ENCODE measurements at places on chromosomes 12 and 14. TPM values are rescaled to one million over a fixed set of nuclear protein-coding genes. Genes with fewer than 3 reads are reported as not detected.

CIDEB gene
- not detected for total RNA-seq

PLEKHG7 gene
- not detected for total RNA-seq

DNA sequence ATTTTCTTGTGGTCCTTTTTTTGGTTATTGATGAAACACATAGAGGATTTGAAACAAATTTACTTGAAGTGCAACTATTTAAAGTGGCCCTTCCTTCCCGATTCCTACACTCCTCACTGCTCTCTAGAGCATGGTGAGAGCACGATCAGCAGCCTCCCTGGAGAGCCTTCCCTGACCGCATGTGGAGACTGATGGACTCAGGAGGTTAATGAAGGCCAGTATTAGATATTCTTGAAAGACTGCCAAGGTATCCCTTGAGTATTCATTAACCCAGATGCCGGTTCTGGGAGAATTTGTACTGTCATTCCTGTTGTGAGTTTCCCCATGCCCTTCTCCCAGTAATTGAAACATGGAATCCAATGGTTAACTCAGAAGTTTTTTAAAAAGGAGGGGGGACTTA is 102.8 kb upstream of the FGD4 start:
- H3K27ac ChIP-seq: no peak overlapping the region
- no peak for DNase-seq
- H3K4me3 ChIP-seq: no peak overlapping the region
- peaks cover 7% of the 10 kb centered on the region for H3K36me3 ChIP-seq
- H3K4me1 ChIP-seq: no peaks in the 10 kb centered on the region

GRCh38 chr14:100688598-100689461 is 37.9 kb upstream of the DLK1 start:
- peaks cover 42% of the 10 kb centered on the region for H3K4me1 ChIP-seq
- H3K27me3 ChIP-seq: no peaks in the 10 kb centered on the region
- no peaks in the 10 kb centered on the region for H3K36me3 ChIP-seq
- H3K4me3 ChIP-seq: no peak overlapping the region

- no peaks in the 10 kb centered on the region for H3K4me1 ChIP-seq
- peaks cover 16% of the 10 kb centered on the region for H3K27me3 ChIP-seq
- no peak overlapping the region for H3K4me3 ChIP-seq
- no peak overlapping the region for H3K27ac ChIP-seq
Measured at GRCh38 chr14:88232771-88233170, 90.3 kb downstream of the KCNK10 start.

- no peak for DNase-seq
- no peaks in the 10 kb centered on the region for H3K36me3 ChIP-seq
- no peak overlapping the region for H3K4me3 ChIP-seq
- H3K27ac ChIP-seq: no peak overlapping the region
- H3K4me1 ChIP-seq: no peaks in the 10 kb centered on the region
- H3K27me3 ChIP-seq: peaks cover 15% of the 10 kb centered on the region
Measured at GRCh38 chr12:108266131-108266530, 73.0 kb downstream of the CMKLR1 start.

DNA sequence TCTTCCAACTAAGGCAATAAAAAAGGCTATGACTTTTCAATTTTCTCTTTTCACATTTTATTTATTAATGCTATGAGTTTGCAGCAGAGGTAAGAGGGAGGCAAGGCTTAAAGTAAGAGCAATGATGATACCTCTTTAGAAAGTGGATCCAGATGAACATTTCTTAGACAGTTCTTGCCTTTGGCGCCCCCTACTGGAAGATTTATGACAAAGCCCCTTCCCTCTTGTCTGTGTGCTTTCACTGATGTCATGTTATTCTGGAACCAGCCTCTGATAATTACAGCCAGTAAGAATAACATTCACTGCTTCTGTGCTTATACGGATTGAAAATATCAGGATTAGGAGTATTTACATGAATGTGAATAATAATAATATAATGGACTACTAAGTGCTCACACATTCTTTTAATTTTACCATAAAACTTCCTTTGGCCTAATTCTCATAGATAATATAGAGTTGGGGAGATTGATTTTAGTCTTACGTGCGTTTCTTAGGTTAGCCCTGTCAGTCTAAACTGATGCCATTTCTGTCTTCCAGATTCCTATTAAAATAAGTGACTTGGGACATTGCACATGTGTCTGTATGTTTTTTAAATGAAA is 1929.9 kb upstream of the SEL1L start:
- H3K27me3 ChIP-seq: no peaks in the 10 kb centered on the region
- no peak overlapping the region for H3K4me3 ChIP-seq
- DNase-seq: no peak

GRCh38 chr14:99596071-99596627 is 7.9 kb downstream of the CCDC85C start:
- H3K27me3 ChIP-seq: no peaks in the 10 kb centered on the region
- H3K4me3 ChIP-seq: no peak overlapping the region
- DNase-seq: no peak
- H3K36me3 ChIP-seq: no peaks in the 10 kb centered on the region

LMO3 gene
- total RNA-seq: 0.53 TPM

DNA sequence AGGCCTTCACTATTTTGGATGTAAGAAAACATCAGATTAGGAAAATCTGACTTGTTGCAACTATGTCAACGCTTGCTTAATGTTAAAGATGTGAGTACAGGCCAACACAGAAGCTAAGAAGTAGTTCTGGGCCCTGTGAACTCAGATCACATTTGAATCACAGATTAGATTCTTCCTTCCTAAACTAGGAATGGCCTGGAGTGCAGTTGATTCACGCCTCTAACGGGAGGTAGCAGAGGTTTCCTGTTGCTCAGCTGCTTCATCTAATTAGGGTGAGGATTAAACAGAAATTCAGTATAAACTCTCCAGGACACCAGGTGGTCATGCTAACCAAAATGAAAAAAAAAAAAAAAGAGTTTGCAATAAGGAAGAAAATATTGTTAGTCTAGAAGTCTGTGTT is 314.3 kb downstream of the TRHDE start:
- H3K4me3 ChIP-seq: no peak overlapping the region

DNA sequence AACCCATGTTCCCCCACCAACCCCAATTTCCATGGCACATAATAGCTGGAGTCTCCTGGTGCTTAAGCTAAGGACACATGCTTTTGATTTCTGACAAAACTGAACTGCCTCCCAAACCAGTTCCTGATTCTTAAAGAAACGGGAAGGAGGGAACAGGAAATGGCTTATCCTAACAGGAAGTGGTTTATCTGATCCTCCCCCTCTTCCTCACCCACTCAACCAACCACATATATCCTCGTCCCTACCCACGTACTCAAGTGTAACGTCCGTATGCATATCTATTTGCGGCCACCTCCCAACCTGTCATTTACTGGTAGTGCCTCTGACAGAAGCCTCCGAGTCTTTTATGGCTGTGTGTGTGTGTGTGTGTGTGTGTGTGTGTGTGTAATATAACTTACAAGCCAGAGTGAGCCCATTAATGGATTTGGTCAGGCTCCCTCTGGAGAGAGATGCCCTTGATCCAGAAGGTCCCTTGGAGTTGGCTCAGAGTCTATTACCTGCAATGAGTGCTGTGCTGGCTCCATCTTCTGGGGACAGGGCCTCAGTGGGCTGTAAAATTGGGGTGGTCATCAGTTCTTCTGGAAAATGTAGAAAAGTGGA is 7.7 kb downstream of the DAZAP2 start:
- H3K36me3 ChIP-seq: peaks cover 16% of the 10 kb centered on the region
- no peaks in the 10 kb centered on the region for H3K27me3 ChIP-seq
- no peak overlapping the region for H3K4me3 ChIP-seq
- no peak for DNase-seq
- peak overlapping the region; percentile 53 for H3K27ac ChIP-seq

BBOF1 gene
- 8.4 TPM for total RNA-seq

DNA sequence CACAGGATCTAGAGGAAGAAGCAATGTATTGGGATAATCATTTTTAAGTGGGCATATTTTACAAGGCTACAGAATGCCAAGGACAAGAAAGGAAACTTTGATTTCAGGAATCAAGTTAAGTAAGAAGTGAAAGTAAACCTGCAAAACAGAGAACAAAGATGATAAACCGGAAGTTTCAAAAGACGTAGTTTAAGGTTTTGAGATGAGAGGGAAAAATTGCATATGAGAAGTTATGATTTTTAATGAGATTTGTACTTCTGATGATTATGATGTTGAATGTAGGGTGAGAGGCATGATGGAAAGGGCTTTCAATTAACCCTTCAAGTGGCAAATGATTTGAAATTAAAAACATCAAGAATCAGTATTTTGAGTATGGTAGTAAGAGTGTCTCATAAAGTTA is 134.9 kb downstream of the CAPZA3 start:
- no peak overlapping the region for H3K27ac ChIP-seq
- H3K4me3 ChIP-seq: no peak overlapping the region
- no peaks in the 10 kb centered on the region for H3K27me3 ChIP-seq
- no peaks in the 10 kb centered on the region for H3K36me3 ChIP-seq

GRCh38 chr12:12147111-12147510 is 76.4 kb downstream of the BCL2L14 start:
- no peak for DNase-seq
- no peaks in the 10 kb centered on the region for H3K27me3 ChIP-seq
- H3K27ac ChIP-seq: no peak overlapping the region
- H3K36me3 ChIP-seq: peaks cover 43% of the 10 kb centered on the region

CCDC196 gene
- total RNA-seq: not detected

NRIP2 gene
- not detected for total RNA-seq

RBP5 gene
- 2.5 TPM for total RNA-seq

DNA sequence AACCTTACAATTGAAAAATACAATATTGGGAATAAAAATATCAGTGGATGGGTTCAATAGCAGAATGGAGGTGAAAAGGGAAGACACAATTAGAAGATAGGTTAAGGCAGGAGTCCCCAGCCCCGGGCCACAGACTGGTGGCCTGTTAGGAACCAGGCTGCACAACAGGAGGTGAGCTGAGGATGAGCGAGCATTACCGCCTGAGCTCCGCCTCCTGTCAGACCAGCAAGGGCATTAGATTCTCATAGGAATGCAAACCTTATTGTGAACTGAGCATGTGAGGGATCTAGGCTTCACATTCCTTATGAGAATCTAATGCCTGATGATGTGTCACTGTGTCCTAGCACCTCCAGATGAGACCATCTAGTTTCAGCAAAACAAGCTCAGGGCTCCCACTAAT is 27.3 kb upstream of the ST8SIA1 start:
- H3K27me3 ChIP-seq: peaks cover 3% of the 10 kb centered on the region
- no peaks in the 10 kb centered on the region for H3K36me3 ChIP-seq
- no peak for DNase-seq

DNA sequence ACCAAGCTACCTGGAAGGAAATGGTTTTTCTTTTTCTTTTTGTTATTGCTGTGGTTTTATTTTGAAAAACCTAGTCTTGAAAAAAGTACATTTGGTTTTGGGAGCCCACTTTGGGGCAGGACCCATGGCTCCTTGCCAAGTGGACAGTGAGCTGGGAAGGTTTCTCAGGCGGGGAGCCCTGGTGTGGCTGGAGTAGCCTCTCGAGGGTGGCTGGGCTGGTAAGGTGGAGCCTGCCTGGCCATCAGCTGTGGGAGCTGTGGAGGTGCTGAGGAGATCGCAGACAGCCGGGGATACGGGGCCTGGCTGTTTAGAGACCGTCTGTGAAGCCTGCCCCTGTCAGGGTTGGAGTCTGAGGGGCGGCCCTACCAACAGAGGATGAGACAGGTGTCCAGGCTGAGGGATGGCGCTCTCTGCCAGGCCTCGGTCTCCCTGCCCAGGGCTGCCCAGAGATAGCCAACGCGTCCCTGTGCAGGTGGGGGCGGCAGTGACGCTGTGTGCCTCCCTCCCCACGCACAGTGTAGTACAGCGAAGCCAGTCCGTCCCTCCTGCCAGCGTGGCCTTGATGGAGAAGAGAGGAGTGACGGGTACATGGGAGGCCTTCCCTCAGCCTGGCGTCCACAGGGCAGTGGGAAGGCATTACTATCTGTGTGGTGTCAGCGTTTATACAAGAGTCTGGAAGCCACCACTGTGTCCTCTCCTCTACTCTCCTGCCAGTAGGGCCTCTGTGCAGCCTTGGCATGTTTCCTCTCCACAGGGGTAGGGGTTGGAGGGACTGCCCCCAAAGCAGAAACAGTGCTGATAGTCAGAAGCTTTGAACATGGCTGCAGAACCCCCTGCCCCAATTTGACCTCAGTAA is 5.9 kb downstream of the RIN3 start:
- no peak for DNase-seq
- no peaks in the 10 kb centered on the region for H3K4me1 ChIP-seq
- H3K4me3 ChIP-seq: no peak overlapping the region
- H3K27me3 ChIP-seq: no peaks in the 10 kb centered on the region
- H3K27ac ChIP-seq: no peak overlapping the region

DNA sequence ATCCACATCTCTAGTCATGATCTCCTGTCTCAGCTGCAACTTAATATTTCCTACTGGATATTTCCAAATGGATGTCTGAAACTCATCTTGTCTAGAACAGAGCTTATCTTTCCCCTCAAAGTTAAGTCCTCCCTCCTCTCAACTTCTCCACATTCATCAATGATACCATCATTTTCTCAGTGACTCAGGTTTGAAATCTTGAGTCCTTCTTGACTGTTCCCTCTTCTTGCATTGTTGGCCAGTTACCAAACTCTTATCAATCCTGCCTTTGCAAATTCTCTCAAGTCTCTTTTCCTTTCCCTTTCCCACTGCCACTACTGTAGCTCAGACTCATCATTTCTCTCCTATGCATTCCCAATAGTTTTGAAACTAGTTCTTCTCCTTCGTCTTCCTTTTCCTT is 14.3 kb upstream of the CHURC1 start:
- H3K27ac ChIP-seq: no peak overlapping the region
- no peaks in the 10 kb centered on the region for H3K36me3 ChIP-seq
- no peak overlapping the region for H3K4me3 ChIP-seq
- peaks cover 2% of the 10 kb centered on the region for H3K4me1 ChIP-seq

NPFF gene
- not detected for total RNA-seq

GRCh38 chr14:41343857-41344256 is 262.8 kb upstream of the LRFN5 start:
- H3K4me1 ChIP-seq: no peaks in the 10 kb centered on the region
- H3K27me3 ChIP-seq: no peaks in the 10 kb centered on the region
- H3K36me3 ChIP-seq: no peaks in the 10 kb centered on the region
- no peak overlapping the region for H3K4me3 ChIP-seq
- no peak for DNase-seq

DNA sequence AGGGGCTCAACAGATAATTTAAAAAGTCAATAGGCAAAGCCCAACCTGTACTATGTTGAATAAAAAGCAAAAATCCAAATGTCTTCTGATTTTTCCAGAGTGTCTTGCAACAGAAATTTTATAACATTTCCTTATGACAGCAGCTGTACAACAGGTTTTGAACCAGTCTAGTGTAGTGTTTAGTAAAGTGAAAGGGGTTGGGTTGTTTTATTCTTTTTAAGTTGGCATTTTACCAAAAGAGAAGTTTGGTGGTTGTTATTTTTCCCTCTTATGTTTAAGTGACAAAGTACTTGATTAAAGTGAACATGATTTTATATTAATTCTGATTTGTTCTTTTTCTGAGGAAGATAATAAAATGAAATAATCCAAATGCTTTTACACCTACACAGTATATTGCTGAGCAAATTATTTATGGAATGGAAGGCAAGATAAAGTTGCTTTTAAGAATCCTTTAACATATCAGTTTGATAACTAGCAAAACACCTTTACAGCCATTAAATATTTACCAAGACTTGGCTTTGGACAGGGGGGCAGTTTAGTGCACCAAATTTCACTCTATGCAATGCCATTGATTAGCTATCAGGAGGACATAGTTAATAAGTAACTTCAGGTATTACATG is 128.9 kb downstream of the FOXA1 start:
- H3K36me3 ChIP-seq: peaks cover 25% of the 10 kb centered on the region
- peak overlapping the region; percentile 51 for H3K27ac ChIP-seq
- H3K27me3 ChIP-seq: no peaks in the 10 kb centered on the region
- H3K4me3 ChIP-seq: no peak overlapping the region
- no peak for DNase-seq

- H3K4me1 ChIP-seq: peaks cover 27% of the 10 kb centered on the region
- H3K4me3 ChIP-seq: no peak overlapping the region
- no peak overlapping the region for H3K27ac ChIP-seq
- H3K27me3 ChIP-seq: no peaks in the 10 kb centered on the region
- no peak for DNase-seq
Measured at GRCh38 chr14:88518592-88519512, 36.0 kb downstream of the PTPN21 start.

All from mesothelial cell of epicardium (in vitro differentiated cells).